OCI-M1 (cell line): ENCODE measurements at places on chromosomes 4 and X.

DNA sequence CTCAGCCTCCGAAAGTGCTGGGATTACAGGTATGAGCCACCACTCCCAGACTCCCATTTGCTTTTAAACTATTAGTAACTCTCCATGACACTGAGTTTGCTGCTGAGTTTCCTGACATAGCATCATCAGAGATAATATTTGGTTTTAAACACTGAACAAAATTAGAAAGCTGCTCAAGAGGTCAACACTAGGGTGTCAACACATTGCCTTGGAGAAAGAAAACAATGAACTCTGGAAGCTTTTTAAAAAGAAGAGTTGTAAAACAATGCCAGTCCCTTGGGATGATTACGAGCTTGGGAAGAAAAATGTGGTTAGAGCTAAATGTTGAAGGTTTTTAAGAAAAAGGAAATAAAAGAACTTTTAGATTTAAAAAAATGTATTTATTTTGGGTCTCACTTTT lies 264.8 kb downstream of the CAMK2D start:
- no peak for DNase-seq

GRCh38 chr4:164068392-164068791 lies 573.9 kb downstream of the TMA16 start:
- no peak for DNase-seq

- DNase-seq, result no peak
These were observed 26.3 kb upstream of the CXCL6 start for GRCh38 chr4:73810191-73810590.

DNA sequence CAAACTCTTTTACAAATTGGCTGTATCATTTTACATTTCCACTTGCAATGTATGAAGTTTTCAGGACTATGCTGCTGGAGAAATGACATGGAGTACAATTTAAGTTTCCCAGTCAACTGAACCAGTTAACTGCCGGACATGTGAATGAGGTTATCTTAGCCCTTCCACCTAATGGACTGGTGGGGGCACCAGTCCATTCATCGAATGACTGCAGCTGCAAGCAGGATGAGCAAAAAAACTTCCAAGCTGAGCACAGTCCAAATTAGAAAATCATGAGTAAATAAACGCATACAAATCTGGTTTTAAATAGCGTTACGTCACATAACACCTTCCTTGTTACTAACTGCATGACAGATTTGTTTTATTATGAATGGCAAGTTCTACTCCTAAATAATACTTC lies 1131.5 kb downstream of the PCDH18 start:
- no peak for DNase-seq

GRCh38 chrX:66675541-66675940 lies 36.7 kb upstream of the EDA2R start:
- DNase-seq, result no peak

GRCh38 chr4:98466868-98467599 lies 191.4 kb downstream of the TSPAN5 start:
- DNase-seq, result no peak

DNA sequence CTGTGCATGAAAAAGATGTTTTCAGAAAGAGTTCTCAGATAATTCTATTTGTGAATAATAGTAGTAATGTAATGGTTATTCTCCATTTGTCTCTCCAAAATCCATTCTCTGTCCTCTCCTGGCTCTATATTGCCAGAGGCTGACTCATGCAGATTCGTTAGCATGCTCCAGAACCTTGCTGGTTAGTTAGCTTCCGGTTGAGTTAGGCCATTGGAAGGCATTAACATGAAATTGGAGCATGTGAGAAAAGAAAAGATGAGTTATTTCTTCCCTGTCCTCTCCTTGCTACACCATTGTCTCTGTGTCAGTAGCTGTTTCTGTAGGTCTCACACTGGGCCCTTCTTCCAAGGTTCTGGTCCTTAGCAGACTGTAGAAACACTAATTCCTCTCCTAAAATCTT lies 23.5 kb upstream of the PRDM8 start:
- DNase-seq, result no peak

GRCh38 chrX:53223955-53224859 lies 800 bp downstream of the KDM5C start:
- DNase-seq, result peak; percentile 9

DNA sequence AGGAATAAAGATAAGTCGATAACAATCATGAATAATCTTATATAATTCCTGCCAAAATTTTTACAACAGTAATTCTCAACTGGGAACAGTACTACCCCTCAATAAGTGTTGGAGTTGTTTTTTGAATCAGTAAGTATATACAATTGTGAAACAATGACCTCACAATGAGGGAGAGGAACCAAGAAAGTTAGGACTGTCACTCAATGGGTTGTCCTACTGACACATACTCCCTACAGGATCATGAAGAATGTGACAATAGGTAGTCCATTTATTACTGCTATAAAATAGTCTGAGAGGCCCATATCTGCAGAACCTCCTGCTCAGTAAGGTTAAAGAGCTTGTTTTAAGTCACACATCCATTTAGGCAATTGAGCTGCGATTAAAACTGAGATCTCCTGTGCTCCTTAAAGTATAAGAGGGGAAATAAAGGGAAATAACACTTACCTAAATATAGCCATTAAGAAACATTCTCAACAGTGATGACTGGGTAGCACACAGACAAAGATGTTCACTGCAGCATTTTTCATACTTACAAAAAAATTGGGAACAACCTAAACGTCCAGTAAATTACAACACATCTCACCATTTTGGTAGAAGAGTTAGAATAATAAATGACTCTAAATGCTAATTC lies 26.2 kb downstream of the FBXW7 start:
- DNase-seq, result peak; percentile 65
